ENCODE measurements at places on chromosomes 4 and X.
A peak's percentile ranks its signal among the peaks of the same experiment; 100 is the strongest.

GRCh38 chr4:138401334-138401733 is 159.2 kb upstream of the SLC7A11 start:
- no peak for DNase-seq

DNA sequence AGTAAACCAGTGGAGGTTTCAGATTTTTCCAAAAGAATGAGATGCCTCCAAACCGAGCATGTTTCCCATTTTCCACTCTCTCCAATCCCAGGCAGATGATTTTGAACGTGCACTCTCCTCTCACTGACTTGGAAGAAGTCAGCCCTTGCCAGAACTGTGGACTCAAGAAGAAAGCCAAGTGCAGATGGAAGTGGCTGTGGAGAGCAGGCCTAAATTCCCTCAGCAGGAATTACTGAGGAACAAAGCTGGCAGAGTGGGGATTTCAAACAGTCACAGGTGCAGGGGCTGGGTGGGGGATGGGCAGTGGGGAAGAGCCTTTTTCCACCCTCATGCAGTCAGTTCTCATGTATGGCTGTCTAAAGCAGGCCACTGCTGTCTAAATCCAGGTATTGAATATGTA is 83.5 kb upstream of the PLAC1 start:
- DNase-seq: no peak

GRCh38 chr4:122715221-122715620 is 17.3 kb upstream of the BBS12 start:
- DNase-seq: peak; percentile 47

DNA sequence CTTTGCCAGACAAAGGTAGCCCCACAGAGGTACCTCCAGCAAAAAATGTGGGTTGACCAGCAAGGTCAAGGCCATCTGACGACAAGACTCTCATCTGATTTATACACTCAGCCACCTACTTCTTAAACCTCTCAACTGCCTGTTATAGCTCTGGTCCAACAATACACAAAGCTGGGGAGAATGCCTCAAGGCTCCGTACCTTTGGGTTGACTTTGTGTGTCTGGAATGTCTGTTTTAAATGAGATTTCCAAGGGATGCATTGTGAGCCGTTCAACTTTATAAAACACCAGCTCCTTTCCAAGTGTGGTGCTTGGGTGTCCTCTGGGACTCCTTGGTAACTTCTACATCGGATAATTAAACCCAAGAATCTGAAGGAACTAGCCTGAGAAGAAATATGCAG is 167.0 kb upstream of the RPL34 start:
- DNase-seq: no peak

DNA sequence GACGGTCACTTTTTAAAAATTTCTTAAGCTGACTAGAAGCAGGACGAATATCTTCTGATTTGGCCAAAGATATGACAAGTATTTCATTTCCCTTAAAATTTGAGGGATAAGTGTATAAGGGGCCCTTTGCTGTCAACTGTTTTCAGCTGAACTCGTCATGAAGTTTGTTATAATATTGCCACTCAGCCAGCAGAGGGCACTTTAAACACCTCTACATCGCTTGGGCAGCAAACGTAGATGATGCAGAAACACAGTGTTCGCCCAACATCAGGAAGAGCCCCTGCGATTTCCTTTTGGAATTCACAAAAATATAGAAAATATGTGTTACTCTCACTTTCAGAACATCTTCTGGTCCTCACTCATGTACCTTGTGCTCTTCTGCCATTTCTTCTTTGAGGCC is 435.7 kb upstream of the FMR1 start:
- DNase-seq: peak; percentile 67

GRCh38 chr4:85084371-85085094 is 118.0 kb upstream of the WDFY3 start:
- DNase-seq: peak; percentile 82

GRCh38 chr4:682490-683172 is 6.3 kb downstream of the SLC49A3 start:
- DNase-seq: no peak

GRCh38 chrX:56113785-56114436 is 118.2 kb upstream of the KLF8 start:
- DNase-seq: no peak

GRCh38 chr4:68368691-68369131 is 18.8 kb upstream of the YTHDC1 start:
- peak; percentile 12 for DNase-seq

DNA sequence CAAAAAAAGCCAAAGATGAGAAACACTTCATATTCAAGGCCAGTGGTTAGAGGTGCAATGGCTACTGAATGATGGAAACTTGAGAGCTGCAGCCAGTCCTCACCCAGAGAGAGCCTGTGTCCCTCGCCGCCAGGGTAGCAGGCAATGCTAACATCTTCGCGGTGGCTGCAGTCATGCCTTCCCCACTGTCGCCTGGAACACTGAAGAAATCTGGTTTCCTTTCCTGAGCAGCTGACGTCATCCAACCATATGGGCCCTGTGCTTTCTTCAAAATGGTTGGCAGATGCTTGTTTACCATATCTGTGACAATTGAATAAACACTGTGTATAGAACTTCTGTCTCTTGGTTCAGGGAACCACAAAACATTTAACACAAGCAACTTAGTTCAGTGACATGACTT is 39.7 kb downstream of the PRSS12 start:
- DNase-seq: no peak

DNA sequence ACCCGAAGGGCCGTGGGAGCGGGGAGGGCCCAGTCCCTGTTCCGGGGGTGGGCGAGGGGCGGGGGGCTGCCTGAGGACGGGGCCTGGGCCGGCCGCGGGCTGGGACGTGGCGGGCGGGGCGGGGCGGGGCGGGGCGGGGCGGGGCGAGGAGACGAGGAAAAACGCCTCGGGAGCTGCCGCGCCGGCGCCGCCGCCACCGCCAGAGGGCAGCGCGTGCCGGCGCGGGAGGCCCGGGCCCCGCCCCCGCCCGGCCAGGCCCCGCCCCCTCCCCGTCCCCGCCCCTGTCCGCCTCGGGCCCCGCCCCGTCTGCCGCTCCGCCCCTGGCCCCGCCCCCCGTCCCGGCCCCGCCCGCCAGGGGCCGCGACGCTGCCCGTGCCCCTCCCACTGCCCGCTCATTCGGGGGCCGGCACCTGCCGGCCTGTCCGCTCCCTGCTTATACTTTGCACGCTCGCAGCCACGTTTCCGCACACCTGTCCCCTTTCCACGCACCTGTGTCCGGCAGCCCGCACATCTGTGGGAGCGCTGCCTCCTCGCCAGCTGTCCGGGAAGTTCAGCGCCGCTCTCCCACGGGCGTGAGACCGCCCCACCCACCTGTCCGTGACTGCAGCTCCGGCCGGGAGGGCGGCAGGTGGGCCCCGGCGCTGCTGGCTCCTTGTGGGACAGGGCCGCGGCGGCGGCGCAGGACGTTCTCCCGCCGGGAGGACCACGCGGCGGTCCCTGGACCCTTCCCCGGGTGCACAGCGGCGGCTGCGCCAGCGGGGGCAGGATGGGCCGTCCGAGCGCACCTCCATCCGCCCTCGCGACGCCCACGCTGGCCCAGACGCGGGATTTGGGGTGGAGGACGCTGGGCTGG is 1.7 kb upstream of the FGFRL1 start:
- peak; percentile 65 for DNase-seq

GRCh38 chr4:75630174-75630936 is at the start of gene CDKL2:
CDKL2 (minus strand) TSS chr4:75630528; CDS start chr4:75625988, 4,540 bp downstream.
- DNase-seq: no peak

GRCh38 chrX:20060961-20061748 is 55.6 kb downstream of the MAP7D2 start:
- no peak for DNase-seq

GRCh38 chrX:43508694-43509093 is 147.4 kb upstream of the MAOA start:
- no peak for DNase-seq

DNA sequence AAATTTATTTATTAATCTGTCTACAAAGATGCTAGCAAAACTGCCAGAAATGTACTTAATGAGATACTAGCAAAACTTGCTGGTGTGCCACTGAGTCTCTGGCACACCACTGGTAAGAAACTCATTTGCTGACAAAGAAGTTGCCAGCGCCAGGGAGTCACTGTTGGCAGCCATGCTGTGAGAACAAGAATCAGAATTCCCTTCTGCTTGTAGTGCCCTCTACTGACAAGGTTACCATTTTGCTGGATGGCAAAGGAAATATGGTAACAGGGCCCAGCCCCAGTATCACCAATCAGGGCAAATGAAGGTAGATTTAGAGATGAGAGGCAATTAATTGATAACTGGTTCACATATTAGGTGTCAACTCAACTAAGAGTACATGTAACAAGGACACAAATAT is 750.1 kb upstream of the ADGRL3 start:
- DNase-seq: peak; percentile 19

DNA sequence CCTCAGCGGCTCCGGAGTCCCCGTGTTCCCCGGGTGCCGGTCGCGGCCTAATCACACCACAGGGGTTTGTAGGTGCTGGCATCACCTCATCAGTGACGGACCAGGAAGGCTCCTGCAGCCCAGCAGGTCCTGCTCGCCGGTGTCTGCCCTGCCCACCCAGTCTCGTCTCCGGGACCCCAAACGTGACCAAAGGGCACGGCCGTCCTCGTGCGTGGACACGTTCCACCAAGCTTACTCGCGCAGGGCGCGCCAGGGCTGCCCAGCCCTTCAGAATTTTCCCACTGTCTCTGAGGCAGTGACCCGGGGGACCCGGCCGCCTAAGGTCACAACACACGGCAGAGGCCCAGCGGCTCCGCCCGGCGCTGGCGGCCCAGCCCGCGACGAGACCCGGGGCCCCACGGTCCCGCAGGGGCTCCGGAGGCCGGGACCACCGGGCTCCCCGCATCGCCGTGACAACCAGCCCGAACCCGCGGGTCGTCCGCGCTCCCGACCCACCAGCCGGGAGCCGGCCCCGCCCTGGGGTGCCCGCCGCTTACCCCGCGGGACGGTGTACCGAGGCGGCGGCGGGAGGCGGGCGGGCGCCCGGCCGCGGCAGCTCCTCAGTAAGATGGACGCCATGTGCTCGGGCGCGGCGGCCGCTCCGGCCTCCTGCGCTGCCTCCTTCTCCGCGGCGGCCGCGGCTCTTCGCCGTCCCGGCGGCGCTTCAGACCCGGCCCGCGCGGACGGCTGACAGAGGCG is 454 bp downstream of the LETM1 start:
- DNase-seq: peak; percentile 29

DNA sequence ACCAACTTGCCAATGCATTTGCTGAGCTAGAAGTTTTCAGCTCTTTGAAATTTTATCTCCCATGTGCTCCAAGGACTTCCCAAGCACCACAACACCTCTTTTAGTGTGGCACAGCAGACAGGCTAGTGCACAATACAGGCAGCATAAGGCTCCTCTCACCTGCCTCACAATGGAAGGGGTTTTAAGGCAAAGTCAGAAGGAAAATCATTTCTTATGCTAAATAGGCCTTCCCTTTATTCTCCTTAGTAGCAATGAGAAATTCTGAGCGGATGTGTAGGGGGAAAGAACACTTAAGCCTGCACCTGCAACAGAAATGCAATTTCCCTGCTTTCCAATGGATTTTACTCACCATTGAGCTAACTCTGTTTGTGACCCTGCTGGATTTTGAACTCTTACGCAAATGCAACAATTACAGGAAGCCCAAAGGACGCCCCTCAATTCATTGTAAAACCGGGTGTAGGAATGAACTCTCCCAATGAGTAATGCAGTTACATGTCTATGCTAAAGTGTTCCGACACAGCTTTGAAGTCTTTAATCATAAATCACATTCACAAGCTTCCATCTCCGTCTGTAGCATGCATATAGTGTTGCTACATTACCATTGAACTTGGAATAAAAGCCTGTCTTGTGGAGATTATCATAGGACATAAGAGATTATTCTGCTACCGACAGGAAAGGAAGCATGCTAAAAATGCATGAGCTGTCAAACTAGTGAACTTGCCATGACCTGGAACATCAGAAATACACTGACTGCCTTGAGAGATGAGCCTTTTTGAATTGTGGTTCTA is 1084.9 kb downstream of the RPA4 start:
- DNase-seq: no peak

DNA sequence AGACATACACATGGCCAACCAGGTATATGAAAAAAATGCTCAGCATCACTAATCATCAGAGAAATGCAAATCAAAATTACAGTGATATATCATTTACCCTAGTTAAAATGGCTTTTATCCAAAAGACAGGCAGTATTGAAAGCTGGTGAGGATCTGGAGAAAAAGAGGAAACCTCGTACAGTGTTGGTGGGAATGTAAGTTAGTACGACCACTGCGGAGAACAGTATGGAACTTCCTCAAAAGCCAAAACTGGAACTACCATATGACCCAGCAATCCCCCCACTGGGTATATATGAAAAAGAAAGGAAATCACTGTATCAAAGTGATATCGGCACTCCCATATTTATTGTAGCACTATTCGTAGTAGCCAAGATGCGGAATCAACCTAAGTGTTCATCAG is 23.4 kb downstream of the ABHD18 start:
- no peak for DNase-seq

DNA sequence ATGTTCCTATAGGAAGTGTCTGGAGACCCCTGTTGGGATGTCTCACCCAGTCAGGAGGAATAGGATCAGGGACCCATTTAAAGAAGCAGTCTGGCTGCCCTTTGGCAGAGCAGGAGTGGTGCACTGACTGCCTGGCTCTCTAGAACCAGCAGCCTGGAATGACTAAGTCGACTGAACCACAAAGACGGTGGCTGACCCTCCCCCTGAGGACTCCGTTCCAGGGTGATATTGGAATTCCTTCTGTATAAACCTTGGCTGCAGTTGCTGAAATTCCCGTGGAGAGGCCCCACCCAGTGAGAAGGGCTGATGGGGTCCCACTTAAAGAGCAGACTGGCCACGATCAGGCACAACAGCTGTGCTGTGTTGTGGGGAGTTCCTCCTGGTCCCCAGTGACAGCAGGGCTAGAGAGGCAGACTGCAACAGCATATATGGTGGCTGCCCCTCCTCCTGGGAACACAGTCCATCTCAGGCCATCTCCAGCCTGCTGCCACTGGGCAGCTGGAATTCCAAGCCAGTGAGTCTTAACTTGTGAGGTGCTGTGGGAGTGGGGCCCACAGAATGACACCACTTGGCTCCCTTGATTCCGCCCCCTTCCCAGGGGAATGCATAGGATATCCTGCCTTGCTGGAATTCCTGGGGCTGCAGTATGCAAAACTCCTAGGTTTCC is 41.8 kb upstream of the RLIM start:
- no peak for DNase-seq

GRCh38 chr4:62232814-62233213 is 1032.7 kb downstream of the ADGRL3 start:
- peak; percentile 43 for DNase-seq

- no peak for DNase-seq
Observed at GRCh38 chr4:145171911-145172310, 8.5 kb downstream of the OTUD4 start.

GRCh38 chr4:114226968-114227760 is 247.7 kb upstream of the ARSJ start:
- DNase-seq: no peak

- DNase-seq: no peak
Observed at GRCh38 chr4:107586371-107586770, 133.7 kb downstream of the PAPSS1 start.
